ENCODE measurements at places on chromosomes 5 and 9.

GRCh38 chr5:145737578-145737977, 97.6 kb downstream of the PRELID2 start:
- no peak for DNase-seq

- DNase-seq: no peak
These were observed 361.9 kb downstream of the ARHGEF28 start for GRCh38 chr5:73987915-73988314.

DNA sequence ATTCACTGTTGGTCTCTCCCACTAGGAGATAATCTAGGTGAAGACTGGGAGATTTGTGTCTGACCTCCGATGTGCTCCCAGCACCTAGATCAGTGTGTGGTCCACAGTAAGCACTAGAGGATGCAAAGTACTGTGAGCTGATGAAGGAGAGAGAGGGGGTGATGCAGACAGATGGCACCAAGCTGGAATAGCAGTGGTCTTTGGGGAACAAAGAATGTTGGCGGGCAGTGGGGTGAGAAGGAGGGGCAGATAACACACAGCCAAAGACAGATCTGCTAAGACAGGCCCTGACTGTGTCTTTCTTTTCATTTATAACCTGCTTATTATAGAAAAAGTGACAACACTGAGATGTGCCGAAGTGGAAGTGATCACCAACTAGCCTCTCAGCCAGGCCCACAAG, 37.5 kb downstream of the ERGIC1 start:
- no peak for DNase-seq

DNA sequence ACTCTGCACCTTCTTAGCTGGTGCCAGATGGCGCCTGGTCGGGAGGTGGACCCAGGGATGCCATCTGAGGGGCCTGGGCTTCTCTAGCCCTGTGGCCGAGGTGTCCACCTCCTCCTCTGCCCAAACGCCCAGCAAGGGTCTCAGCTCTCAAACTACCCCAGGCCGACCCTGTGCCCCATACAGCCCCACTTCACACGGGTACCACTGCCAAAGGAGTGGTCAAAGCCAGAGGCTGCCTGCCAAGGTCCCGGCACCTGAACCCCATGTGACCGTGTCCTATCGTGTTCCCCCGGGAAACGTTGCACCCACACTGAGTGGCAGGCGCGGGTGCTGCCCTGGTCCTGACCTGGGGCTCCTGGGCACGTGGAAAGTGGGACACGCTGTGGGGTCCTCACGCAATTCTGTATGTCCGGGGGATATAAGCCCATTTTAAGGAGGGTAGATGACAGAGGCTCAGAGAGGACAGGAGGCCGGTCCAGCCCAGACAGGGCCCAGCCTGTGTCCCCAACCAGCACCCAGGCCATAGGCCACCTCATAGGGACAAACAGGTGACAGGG, 1.9 kb downstream of the ENTPD8 start:
- DNase-seq: no peak

GRCh38 chr5:4418084-4418483, 722.0 kb upstream of the ADAMTS16 start:
- no peak for DNase-seq

GRCh38 chr5:131019111-131019510, 145.9 kb downstream of the HINT1 start:
- no peak for DNase-seq

- DNase-seq: no peak
These were observed 246.6 kb downstream of the ENC1 start for GRCh38 chr5:74393943-74394342.

DNA sequence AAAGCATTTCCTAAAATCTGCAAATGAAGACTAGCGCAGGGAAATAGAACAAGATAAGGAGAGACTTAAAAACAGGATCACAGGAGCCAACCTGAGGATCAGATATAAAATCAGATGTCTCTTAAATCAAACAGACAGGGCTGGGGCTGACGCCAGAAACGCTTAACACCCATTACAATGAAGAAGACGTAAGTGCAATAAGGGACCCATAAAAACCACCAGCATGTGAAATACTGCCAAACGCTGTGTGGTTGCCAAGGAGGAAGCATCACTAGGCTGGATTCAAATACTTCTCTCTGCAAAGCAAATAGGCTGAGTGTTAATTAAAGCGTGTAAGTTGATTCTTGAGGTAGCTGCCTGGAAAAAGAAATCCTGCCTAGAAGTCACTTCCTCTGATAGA, 74.4 kb upstream of the ATP10B start:
- DNase-seq: no peak

- no peak for DNase-seq
These were observed 48.1 kb downstream of the FOCAD start for GRCh38 chr9:20732118-20732517.

DNA sequence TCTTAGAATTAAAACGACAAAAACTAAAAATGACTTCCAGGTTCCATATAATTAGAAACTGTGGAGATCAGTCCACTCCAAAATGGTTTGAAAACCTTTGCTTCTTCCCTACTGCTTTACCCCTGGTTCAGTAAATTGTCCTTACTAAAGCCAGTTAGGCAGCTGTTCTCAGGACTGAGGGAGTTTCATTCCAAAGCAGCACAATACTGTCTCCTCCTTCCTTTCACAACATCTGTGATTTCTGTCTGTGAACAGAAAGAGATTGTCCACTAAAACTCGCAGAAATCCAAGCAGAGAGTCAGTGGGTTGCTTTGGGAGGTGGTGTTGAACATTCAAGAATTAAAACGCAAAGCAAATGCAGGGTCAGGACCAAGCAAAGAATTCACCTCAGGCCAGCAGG, 740.8 kb upstream of the ZNF608 start:
- DNase-seq: no peak

GRCh38 chr5:135162661-135163265, 128.7 kb upstream of the PITX1 start:
- DNase-seq: no peak

DNA sequence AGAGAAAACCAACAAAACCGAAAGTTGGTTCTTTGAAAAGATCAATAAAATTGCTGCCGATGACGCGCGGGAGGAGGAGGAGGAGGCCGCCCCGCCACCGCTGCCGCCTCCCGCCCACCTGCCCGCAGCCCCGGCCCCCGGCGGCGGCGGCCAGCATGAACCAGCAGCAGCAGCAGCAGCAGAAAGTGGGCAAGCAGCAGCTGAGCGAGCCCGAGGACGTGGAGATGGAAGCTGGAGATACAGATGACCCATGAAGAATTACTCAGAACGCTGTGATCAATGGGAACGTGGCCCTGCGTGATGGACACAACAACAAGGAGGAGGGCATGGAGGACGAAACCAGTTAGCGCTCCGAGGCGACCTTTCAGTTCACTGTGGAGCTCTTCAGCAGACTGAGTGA, 53.9 kb upstream of the EFNA5 start:
- DNase-seq: no peak

DNA sequence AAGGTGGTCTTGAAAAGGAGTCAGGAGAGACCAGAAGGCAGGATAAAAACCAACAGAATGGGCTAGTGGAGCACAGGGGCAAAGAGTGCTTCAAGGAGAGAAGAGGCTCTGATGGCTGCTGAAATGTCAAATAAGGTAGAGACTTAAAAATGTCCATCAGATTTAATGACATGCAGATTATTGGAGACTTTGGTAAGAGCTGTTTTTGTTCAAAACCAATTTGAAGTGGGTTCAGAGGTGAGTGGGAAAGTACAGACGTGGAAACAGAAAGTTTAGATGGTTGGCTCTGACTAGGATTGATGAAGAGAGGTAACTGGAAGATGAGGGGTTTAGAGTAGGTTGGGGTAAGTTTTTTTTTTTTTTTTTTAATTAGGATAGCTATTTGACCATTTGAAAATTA, 14.1 kb downstream of the SLC25A46 start:
- DNase-seq: no peak

GRCh38 chr5:140005145-140005591, 37.9 kb downstream of the NRG2 start:
- no peak for DNase-seq

- no peak for DNase-seq
These were observed 41.1 kb upstream of the PLPP6 start for GRCh38 chr9:4620881-4621555.

Data from stimulated activated CD8-positive, alpha-beta memory T cell treated with anti-CD3 and anti-CD28 coated beads, Interleukin-4, amount 100 ng/mL, for 1 hour (primary cell).